ENCODE measurements at places on chromosomes 2 and 18.

DNA sequence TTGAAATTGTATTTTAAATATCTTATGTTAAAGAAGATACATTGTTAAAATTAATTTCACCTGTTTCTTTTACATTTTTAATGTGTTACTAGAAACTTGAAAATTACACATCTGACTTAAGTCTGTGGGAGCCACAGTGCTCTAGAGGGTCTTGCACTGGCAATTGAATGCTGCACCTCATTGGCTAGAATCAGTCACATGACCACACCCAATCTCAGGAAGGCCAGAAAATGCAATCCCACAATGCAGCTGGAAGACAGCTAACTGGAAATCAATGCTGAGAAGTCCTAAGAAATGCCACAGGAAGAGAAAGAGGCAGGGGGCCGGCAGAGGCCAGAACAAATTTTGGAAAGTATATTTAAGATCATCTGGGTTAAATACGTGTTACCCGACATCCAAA lies 189.2 kb upstream of the POU3F3 start:
- DNase-seq, result no peak

- DNase-seq, result no peak
Measured at GRCh38 chr2:236546561-236547002, 23.0 kb upstream of the ACKR3 start.

GRCh38 chr2:178589335-178589734 lies 109.1 kb downstream of the PLEKHA3 start:
- no peak for DNase-seq

- no peak for DNase-seq
Measured at GRCh38 chr2:164538240-164538866, 82.9 kb downstream of the GRB14 start.

- DNase-seq, result peak; percentile 77
Measured at GRCh38 chr2:55419233-55419678, 400 bp downstream of the CCDC88A start.

DNA sequence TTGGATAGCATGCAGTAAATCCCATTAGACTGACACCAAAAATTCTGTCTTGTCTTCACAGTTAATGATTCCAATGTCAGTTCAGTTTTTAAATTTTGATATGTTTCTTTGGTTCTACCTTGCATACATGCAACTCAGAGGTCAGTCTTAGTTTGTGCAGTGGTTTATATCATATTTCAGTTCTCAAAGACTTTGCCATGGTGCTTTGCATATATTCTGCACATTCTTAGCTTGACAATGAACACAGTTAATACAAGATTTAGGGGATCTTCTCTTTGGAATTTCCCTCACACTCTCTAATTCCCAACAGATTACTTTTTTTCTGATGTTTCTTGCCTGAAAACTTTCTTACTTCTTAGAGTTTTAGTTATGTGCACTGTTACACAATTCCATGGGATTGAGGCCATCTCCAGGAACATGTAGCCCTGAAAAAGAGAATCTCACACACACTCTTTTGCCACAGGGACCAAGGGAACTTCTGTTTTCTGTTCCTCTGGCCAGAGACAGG lies 17.3 kb downstream of the NOL4 start:
- DNase-seq, result no peak

- DNase-seq, result no peak
Measured at GRCh38 chr2:98502556-98503335, 58.1 kb downstream of the INPP4A start.

GRCh38 chr2:197433780-197434438 lies 919 bp downstream of the SF3B1 start:
- no peak for DNase-seq

DNA sequence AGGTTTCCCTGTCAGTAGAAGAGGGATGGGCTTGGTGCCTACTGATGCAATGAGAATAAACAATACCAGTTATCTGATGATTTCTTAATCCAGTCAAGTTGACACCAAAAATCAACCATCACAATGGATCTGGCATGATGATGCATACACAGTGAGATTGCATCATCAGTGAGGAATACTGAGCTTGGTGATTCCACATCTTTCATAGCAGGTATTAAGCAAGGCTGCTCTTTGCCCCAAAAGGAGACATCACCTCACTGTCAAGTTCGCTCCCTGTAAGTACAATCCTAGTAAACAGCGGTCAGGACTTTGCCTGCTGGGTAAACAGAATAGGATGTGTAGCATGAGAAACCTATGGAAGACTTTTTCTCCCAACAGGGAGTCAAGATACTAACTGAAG lies 282.7 kb upstream of the CDH2 start:
- no peak for DNase-seq

GRCh38 chr2:238879043-238879442 lies 31.2 kb downstream of the TWIST2 start:
- DNase-seq, result no peak

GRCh38 chr2:43657241-43657640 lies 19.0 kb downstream of the C1GALT1C1L start:
- no peak for DNase-seq

- DNase-seq, result no peak
Measured at GRCh38 chr2:20410556-20411277, 36.2 kb upstream of the RHOB start.

GRCh38 chr2:110215091-110215490 lies 2.7 kb upstream of the MTLN start:
- DNase-seq, result no peak

DNA sequence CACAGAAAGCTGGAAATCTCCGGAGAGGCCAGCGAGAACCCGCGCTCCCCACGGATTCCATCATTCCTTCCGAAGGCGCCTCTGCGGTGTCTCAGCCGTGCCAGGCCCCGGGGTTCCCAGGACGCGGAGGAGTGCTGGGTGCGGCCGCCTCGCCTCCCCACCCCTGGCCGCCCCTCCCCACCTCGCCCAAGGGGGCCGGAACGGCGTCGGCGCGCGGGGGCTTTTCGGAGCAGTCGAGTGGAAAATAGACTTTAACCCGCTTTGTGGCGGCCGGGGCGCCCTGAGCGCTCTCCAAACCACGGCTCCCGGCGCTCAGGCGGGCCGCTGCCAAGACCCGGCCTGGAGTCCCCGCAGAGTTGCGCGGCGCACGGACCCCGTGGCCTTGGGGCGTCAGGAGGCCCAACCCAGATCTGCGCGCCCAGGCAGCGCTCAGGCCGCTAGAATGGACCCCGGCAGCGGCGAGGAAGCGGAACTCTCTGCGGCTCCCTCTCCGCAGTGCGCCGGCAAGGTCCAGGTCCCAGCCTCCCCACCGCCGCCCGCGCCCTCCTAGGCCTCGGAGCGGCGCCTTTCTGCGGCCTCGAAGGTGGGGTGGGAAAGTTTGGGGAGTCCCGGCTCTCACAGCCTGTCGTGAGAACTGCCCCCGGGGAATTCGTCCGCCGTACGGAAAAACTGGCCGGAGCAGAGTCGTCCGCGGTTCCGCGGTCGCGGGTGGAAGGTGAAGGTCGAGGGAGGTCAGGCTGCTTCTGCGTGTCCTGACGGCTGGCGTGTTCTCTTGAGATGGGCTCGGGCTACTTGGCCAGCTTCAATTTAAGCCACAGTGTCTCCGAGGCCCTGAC lies 1.2 kb upstream of the EMX1 start:
- no peak for DNase-seq

DNA sequence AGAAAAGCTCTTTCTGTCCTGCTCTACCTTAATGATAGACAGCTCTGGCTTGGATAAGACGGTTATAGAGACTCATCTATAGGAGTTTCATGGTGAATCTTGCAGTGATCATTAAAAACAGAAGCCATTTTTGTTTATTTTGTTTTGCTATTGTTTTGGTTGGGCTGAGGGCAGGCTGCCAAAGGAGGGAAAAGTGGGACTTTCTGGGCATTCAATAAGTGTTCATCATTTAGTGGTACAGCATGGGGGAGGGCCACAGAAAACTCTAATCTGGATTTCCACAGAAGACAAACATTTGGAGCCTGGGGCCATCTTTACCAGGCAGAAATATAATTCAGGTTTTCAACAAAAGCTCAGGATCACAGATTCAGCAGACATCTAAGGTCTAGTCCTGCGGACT lies 62.4 kb upstream of the EFEMP1 start:
- no peak for DNase-seq

DNA sequence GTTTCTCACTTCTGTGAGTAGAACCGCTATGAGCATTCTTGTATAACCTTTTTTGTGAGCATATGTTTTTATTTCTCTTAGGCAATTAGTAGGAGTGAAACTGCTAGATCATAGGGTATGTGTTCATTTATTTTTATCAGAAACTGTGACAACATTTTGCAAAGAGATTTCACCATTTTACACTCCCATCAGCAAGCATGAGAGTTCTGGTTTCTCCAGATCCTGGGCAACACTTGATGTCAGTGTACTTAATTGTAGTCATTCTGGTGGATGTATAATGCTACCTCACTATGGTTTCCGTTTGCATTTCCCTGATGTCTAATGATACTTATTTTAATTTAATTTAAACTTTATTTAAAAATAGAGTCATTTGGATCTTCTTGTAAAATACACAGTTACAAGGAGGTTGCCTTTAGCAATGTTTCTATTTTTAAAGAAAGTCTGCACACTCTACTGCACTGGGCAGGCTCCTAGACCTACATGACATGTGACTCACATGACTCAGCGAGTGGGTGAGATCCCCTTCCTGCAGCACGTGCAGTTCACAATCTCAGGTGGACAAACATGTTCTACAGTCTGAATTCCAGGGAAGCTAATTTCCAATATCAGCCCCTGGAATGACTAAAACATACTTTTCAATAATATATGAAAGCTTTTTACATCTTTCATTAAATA lies 127.0 kb upstream of the BCL2L11 start:
- DNase-seq, result no peak

GRCh38 chr2:20675701-20676352 lies 8.9 kb downstream of the GDF7 start:
- DNase-seq, result no peak

DNA sequence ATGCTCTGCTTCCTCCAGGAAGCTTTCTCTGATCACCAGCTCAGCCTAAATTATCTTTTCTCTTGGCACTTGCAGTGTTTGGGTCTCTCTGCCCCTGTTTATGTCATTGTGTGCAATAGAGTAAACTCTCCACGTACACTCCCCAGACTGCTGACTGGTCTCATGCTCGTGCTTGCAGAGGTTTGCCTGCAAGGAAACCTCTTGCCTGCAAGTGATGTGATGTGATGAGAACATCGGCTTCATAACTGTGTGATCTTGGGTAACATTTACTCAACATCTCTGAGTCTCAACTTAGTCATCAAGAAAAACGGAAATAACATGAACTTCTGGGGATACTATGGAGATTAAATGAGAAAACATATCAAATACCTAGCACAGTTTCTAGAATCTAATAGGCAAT lies 92.3 kb downstream of the BIN1 start:
- no peak for DNase-seq

DNA sequence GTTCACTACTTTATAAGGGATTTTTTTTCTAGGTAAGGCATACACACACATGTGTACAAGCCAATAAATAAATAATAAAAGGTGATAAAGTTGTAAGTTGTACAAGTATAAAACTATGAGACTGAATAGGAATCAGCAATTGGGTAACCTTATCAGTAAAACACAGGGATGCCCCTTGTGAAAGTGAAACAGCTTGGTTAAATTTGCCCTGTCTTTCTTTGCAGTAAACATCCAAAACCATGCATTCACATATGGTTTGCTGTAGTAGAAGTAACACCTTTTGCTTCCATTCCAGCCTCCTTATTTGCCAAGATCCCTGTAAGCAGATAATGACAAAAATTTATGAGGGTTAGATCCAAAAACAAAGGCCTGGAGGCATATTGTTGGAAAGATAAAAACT lies 44.3 kb upstream of the NEUROD1 start:
- no peak for DNase-seq

DNA sequence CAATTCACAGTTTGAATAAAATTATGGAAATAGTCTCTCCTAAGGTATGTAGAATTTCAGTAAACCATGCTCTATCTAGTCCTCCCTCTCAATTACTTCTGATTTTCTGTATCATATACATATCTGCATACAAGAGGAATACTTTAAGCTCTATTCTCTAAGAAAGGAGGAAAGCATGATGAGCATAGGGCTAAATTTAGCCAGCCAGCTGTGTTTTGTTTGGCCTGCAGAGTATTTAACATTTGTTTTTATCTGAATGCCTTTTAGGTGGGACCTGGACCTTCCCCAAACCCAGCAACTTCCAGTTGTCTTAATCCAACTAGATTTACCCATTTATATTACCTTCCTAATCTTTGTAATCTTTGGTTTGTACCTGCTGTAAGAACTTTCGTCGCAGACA lies 42.2 kb upstream of the FAM117B start:
- DNase-seq, result no peak

DNA sequence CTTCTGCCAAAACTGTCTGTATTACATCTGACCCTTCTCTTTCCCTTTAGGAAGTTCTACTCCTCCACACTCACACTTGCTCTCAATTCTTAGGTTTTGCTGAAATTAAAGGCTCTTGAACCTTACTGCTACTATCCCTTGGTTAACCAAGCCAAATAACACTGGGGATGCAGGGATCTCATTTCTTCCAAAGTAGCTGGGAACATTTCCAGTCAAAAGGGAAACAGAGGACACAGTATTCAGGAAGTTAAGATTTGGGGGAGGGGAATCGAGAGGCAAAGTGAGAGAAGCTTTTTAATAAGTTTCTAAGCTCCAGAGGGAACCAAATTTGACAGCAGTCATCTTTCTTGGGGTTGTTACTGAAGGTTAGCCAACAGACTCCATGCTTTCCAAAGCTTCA lies 6.2 kb downstream of the SEPTIN2 start:
- no peak for DNase-seq

DNA sequence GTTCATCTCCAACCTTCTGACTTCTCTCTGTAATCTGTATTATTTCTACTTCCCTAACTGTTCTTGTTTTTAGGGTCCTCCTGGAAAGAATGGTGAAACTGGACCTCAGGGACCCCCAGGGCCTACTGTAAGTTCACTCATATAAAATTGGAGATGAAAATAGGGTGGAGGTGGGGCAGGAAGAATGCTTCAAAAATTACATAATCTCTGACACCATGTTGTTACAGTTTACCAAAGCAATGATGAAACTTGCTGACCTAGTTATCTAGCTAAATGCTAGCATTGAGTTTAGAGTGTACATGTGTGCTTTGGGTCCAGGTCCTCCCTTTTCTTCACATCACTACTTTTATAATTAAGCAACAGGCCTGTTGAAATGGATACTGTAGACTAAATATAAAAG lies 23.1 kb downstream of the COL3A1 start:
- no peak for DNase-seq

- no peak for DNase-seq
Measured at GRCh38 chr2:141534666-141535362, 596.0 kb downstream of the LRP1B start.

DNA sequence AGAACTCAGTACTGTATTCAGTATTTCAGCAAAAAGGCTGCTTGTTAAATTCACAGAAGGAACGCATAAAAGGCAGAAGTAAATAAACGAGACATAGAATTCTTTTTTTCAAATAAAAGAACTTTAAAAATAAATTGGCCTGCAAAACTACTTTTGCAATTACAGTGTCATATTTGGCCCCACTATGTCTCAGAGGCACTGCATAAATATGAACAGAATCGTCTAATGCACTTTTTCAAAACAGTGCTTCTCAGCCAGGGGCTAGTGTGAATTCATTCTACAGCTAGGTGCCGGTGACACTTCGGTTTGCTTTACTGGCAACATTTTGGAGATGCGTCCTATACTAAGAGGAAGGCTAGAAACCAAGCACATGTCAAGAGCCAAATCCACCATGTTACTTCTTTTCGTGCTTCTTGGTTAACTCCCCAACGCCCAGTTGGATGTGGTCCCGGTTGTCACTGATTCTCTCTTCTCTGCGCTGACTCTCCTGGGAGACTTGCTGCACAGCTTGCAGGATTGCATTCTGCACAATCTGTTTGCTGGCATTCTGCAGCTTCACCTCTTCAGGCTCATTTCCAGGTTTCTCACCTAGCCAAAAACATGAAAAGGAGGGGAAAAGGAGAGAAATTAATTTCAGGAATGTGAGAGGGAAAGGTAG lies 51.8 kb downstream of the AKAIN1 start:
- DNase-seq, result no peak
